K562 (cell line): ENCODE measurements at places on chromosomes 6 and 20. TPM values are rescaled to one million over a fixed set of nuclear protein-coding genes. Genes with fewer than 3 reads are reported as not detected.

DNA sequence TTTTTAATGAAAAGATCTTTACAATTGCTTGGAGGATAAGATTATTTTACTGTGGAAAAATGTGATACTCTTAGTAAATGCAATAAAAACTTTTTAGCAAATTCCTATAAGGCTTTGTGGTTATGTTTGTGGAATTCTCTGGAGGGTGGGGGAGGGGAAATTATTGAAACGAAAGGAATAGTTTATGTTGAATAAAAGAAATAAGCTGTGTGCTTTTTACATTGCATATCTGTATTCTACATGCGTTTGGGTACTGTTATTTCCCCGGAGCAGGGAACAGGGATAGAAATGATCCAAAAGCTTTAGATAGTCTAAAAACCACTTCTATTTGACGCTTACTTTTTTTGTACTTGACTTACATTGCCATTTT is 143.8 kb downstream of the SLC16A10 start:
- H3K36me3 ChIP-seq = no peaks in the 10 kb centered on the region
- H3K4me1 ChIP-seq = no peaks in the 10 kb centered on the region; the same call in 1 of the 2 replicates

DNA sequence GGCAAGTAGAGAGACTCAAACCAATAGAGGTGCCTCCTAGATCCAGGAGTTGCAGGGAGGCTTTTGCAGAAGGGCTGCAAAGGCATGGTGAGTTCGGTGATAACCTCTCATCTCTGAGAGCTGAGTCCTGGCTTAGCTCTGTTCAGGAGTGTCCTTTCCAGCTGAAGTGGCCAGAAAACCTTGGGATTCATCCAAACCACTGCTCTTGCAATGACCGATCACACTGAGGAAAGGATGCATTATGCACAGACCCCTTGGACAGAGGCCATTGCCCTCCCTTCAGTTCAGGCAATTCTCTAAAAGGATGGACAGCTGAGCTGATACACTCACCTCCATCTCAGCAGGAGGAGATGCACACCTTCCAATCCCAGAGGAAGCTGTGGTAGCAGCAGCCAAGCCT is 158.8 kb upstream of the ENPP5 start:
- H3K4me1 ChIP-seq = peaks cover 3% of the 10 kb centered on the region; the same call in 1 of the 2 replicates
- no peak overlapping the region for H3K4me3 ChIP-seq
- no peak for DNase-seq
- H3K36me3 ChIP-seq = no peaks in the 10 kb centered on the region
- H3K27me3 ChIP-seq = no peaks in the 10 kb centered on the region

- peaks cover 8% of the 10 kb centered on the region; the same call in 2 of the 3 replicates for H3K4me1 ChIP-seq
- no peaks in the 10 kb centered on the region for H3K27me3 ChIP-seq
- H3K36me3 ChIP-seq = peaks cover 14% of the 10 kb centered on the region; the same call in 2 of the 3 replicates
- H3K27ac ChIP-seq = peak overlapping the region; percentile 66; the same call in 2 of the 3 replicates
- DNase-seq = peak; percentile 82
Observed at GRCh38 chr20:35271073-35271882, 6.6 kb downstream of the MMP24OS start.

NCOA7 gene
- 13.8 TPM in 2 replicates for total RNA-seq
